ENCODE measurements at places on chromosomes 7 and 10.

GRCh38 chr7:23959821-23960220 is 249.8 kb downstream of the STK31 start:
- no peak for DNase-seq

DNA sequence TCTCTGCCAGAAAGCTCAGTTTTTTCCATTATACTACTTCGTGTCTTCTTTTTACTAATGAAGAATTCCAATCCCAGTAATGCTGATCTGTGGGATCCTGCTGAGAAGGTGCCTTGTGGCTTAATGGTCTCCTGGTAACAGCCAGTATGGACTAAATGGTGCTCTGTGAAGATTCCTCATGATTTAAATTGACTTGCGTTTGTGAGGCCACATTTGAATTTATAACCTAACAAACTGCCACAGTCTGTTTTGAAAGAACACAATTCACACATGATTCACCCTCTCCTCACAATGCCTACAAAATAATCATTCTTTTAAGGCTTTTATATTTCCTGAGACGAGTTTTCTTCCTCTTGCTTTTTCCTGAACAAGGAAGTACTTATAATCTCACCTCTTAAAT is 140.0 kb downstream of the MBL2 start:
- no peak for DNase-seq

DNA sequence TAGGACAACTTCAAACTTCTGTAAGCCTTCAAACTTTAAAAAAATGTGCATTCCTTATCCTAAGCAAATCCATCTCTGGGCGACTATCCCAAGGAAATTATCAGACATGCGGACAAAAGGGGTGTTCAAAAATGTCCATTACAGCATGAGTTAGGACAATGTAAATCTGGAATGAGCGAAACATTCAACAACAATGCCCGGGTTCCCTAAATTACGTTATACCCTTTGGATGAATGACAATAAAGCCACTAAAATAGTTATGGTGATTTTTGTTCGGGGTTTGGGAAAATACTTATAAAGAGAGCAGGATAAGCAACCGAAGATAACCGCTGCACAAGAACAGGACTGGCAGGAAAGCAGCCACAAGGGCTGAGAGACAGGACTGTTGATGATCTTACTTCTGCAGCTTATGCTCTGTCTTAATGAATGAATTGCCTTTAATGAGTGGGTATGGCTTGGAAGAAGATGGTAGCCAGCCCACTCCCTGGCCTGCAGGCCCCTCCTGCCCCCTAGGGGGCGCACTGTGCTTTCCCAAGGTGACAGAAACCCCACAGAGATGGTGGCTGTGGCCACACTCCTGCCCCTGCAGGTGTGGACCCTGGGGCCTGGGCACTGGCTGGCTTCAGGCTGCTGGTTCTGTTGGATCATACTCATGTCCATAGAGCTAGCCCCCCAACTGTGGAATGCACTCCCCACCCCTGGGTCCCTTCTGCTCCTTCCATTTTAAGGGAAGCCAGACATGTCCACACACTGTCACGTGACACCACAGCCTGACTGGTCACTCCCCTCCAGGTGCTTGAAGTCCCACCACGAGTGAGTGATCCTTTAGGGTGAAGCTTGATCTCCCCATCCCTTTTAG is 45.0 kb downstream of the ZCCHC24 start:
- DNase-seq = peak; percentile 12

DNA sequence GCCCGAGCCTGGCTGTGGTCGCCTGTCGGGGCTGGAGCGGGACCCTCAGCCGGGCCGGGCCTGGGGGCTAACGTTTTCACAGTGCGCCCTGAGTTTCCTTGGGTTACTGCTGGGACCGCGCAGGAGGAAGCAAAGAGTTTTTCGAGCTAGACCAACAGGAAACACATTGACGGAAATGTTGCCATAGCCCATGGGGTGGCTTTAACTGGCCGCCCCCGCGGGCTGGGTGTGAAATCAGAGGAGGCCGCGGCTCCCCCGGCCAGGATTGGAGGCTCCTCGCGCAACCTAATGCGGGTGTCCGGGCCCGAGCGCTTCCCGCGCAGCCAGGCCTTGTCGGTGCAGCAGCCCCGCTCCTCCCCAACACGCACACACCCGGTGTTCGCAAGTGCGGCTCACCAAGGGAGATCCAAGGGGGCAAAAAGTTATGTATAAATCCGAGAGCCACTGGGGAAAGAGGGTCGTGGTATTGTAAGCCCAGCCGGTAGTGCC is 1.9 kb downstream of the HHEX start:
- no peak for DNase-seq

- no peak for DNase-seq
Observed at GRCh38 chr7:27868131-27868550, 128.2 kb downstream of the TAX1BP1 start.

DNA sequence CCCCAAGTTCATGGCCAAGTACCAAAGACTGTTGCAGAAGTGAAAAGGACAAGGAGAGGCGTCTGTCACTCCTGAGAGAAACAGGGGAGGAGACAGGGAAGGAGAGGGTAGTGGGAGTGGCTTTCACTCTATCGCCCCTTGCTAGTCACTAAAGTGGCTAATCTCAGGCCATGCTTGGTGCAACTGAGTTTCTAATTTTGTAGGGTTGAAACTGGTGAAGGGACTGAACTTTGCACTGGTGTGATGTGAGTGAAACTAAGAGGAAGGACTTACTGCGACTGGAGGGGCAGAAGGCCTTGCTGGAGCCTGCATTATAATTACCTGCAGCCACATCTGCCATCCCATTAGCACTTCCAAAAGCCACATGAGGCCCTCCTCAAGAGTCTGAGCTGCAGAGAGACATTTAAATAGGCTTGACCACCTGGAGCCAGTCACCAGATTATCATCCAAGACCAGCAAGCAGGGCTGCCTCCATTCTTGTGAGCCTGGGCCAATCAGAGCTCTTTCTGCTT is 107.2 kb upstream of the EEPD1 start:
- DNase-seq = no peak

GRCh38 chr10:133039107-133039802 is 48.5 kb upstream of the ADGRA1 start:
- DNase-seq = no peak

- no peak for DNase-seq
Observed at GRCh38 chr7:108452707-108453106, 3.5 kb downstream of the NRCAM start.

DNA sequence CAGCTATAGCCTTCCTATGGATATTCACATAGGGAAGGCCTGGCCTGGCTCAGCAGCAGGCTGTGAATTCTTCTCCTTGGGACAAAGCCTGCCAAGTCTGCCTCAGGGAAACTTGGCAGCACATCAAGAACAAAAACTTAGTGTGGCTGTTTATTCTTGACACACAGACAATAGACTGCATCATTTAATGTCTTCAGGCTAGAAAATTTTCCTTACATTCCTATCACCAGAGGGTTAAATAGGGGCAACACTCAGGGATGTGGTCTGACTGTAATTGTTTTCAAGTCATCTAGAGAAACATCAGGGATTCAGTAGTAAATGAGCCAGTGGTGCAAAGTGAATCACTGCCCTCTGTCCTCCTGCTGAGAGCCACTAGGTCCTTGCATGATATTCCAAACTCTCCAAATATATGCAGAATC is 137.3 kb downstream of the SEMA3C start:
- DNase-seq = no peak

- DNase-seq = no peak
Observed at GRCh38 chr10:104903433-104903832, 262.3 kb downstream of the SORCS3 start.

DNA sequence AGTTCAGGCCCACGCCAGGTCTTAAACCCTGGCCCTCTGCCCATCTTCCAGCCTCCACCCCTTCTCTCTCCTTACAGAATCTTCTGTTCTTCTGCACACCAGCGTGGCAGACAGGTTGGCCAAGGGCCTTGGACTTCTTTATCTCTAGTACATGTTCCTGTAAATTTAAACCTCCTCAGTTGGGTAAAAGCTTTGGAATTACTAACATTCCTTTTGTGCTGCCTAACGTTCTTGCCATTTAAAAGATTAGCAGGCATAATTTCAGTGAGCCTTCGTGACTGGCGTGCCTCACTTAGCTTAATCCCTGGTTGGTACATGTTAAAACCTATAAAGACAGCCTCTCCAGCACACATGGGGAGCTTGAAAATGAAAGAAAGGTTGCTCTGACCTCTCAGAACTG is 192.2 kb downstream of the CUX1 start:
- no peak for DNase-seq

- DNase-seq = no peak
Observed at GRCh38 chr7:90816511-90817142, 220.5 kb downstream of the CDK14 start.

DNA sequence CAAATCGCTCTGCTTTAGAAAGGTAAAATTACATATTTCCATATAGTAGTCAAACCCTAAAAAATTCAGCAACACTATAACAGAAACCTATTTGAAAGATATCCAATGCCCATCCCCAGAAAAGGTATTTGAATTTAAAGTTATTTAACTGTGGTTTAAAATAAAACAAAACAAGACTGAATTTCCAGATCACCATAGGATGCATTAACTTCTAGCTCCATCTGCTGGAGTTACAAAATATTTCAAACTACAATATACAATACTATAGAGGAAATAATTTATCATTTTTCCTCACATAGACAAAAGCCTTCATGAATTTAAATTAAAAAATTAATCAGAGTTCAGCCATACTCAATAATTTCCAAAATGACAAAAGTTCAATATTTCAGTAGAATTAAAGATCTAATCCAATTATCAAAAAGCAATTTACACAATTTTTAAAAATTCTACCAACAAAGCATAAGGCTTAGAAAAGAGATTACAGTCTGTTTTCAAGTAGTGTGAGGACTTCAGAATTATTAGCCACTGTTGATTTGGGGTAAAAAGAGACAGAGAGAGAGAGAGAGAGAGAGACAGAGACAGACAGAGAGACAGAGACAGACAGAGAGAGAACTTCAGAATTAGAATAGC is 75.9 kb downstream of the LMBR1 start:
- DNase-seq = peak; percentile 18

DNA sequence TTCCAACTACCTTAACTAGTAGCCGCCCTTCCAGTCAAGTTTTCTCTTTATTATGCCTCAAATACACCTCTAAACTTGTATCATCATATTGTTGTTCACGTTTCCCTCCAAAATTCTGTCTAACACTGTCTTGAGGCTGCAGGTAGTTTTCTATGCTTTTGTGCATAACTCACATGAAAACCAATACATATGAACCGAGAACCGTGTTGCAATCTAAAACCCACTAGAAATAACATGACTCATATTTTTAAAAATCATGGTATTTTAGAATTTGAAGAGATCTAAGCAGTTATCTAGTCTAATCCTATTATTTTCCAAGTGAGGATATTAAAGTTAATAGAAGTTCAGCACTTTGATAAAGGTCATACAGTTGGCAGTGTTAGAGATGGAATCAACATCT is 18.2 kb downstream of the LIPF start:
- no peak for DNase-seq

- no peak for DNase-seq
Observed at GRCh38 chr7:158313931-158314330, 273.7 kb downstream of the PTPRN2 start.

DNA sequence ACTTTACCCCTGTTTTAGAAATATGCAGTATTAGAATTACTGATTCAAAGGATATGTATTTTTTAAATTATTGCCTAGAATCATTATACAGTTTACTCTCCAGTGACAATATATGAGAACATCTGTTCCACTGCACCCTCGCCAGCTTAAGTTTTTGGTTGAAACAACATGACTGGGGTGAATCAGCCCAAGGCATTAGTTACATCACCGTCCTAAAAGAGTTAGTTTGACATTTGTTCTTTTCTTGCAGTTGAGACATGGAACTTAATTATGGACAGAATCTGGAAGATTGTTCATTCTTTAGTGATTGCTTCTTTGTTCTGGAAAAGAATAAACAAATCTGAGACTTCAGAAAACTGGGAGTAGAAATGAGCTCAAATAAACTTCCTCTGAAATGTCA is 167.3 kb upstream of the DKK1 start:
- no peak for DNase-seq

GRCh38 chr10:79374312-79375191 is 27.3 kb downstream of the PPIF start:
- peak; percentile 62 for DNase-seq

- no peak for DNase-seq
Observed at GRCh38 chr10:93458821-93459257, 23.3 kb downstream of the MYOF start.

GRCh38 chr7:44914992-44915607 is 29.8 kb upstream of the PURB start:
- no peak for DNase-seq

GRCh38 chr10:28668363-28669226 is 8.7 kb upstream of the BAMBI start:
- peak; percentile 63 for DNase-seq

GRCh38 chr7:13991791-13992595 is 2.5 kb upstream of the ETV1 start:
- no peak for DNase-seq

GRCh38 chr7:14834456-14834855 is 68.1 kb downstream of the DGKB start:
- DNase-seq = no peak

DNA sequence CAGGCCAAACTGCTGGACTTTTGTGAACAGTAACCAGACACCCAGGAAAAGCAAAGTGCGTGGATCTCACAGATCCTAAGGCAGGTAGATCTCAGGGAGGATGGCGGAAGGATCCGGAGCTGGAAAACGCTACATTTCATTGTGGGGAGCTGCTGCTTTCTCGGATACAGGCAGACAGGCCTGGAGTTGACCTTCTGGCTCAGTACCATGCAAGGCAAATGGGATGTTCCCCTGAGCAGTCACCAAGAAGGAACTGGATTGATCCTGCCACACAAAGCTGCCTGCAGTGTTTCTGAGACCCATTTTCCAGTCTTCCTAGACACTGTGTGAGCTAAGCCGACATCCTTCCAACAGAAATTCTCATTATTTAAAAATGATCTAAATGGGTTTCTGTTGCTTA is 65.5 kb downstream of the ZRANB1 start:
- no peak for DNase-seq

DNA sequence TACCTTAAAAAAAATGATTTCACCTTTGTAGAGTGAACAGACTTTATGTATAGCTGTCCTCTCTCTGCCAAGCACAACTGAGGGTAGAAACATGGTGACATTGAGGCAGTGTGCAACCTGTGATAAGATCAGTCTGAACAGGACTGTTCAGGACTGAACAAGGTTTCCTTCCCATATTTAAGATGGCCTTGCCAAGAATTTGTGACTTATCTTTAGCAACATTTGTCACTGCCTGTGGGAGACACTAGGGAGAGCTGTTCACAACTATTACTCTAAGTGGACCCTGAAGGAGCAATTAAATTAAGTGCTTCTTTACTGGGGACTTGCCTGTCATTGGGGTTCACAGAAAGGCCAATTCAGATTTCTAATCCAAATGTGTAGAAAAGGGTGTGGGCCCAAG is 6.7 kb downstream of the OR13A1 start:
- DNase-seq = no peak

Data from NCI-H774 (cell line).